ENCODE measurements at places on chromosomes 3 and 15. TPM values are rescaled to one million over a fixed set of nuclear protein-coding genes. Genes with fewer than 3 reads are reported as not detected.

DNA sequence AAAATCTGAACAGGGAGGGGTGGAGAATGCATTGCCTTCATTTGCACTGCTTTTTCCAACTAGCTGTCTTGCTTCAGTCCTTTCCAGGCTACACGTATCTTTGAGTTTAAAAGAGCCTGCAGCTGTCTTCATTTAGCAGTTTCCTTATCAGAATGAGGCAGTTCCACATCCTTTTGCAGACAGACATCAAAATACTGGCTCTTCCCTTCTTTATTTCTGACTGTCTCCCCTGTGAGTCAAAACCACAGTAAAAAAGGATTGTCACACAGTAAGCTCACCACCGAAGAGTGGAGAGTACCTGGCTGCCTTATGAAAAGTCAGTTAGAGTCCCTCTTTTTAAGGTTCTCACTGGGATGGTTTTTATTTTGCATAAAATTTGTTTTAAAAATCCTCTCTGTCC is 205.5 kb upstream of the CD96 start:
- DNase-seq: no peak

DNA sequence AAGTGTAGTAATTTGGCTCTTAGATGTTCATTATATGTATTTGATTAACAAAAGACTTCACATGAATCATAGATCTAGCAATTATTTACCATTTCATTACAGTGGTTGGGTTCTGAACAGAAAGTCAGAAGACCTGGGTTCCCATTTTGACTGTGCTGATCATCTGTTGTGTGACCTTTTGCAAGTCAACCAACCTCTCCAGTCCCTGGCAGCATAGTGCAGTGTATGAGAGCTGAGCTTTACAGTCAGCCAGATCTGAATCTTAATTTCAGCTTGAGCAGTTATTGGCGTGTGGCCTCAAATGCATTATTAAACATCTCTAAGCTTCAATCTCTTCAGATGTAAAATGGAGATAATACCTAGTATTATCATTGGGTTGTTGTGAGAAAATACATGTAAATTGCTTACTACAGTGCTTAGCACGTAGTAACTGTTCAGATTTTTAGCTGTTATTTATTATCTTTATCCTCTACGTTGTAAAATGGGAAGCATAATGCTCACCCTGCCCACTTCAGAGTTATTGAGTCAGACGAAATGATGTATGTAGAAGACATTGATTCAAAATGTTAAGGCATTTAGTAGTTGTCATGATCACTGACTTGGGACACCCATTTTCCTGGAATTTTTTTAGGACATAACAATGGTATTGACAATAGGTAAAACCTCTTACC is 104.0 kb downstream of the KLHL25 start:
- no peak for DNase-seq

USP50 gene
- total RNA-seq: 0.97 TPM

GRCh38 chr3:129404610-129405009 is 23.8 kb downstream of the EFCAB12 start:
- no peak for DNase-seq

GRCh38 chr3:143795874-143796273 is 52.4 kb downstream of the SLC9A9 start:
- DNase-seq: no peak

GRCh38 chr15:79828447-79828846 is 68.4 kb downstream of the MTHFS start:
- no peak for DNase-seq

SMCO1 gene
- 89.9 TPM for total RNA-seq
